ENCODE measurements at places on chromosomes 5 and 9. TPM values are rescaled to one million over a fixed set of nuclear protein-coding genes. Genes with fewer than 3 reads are reported as not detected.

Gene LCN9
- 0.72 TPM for total RNA-seq

Gene SLC25A48
- total RNA-seq: 0.66 TPM

Gene PCDHA9
- 0.46 TPM for total RNA-seq

Gene ECSCR
- total RNA-seq: 1.6 TPM

Gene ENHO
- total RNA-seq: 11.3 TPM

Gene CNOT8
- 44.3 TPM for total RNA-seq

Gene SLC36A2
- total RNA-seq: 0.07 TPM

Gene TAF11L10
- total RNA-seq: not detected

Gene OLFML2A
- 5.8 TPM for total RNA-seq

Gene SPACA9
- total RNA-seq: 1.3 TPM

Gene MRNIP
- total RNA-seq: 31.1 TPM
